Panc1 (cell line): ENCODE measurements at places on chromosomes 16 and 17.
A peak's percentile ranks its signal among the peaks of the same experiment; 100 is the strongest.

DNA sequence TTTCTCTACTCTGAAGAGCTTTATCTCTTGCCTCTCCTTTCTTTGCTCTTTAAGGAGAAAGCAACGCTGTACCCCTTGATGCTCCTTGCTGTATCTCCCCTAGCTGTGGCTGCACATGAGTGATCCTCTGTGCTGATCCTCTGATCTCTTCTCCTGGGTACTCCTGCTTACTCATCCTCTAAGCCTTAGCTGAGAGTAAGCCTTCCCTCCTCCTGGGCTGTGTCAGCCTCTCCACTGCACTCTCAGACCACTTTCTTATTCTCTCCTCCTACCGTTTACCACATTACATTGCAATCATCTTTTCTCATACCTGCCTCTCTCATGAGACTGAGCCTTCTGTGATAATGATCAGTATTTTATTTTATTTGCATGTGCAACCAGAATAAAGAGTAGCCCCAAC is 25.1 kb downstream of the SOX9 start:
- DNase-seq: no peak

- no peak for DNase-seq
These were observed 63.7 kb downstream of the SPAG9 start for GRCh38 chr17:51056813-51057510.

- no peak for DNase-seq
These were observed 70.4 kb upstream of the SMURF2 start for GRCh38 chr17:64732336-64733006.

- DNase-seq: no peak
These were observed 4.4 kb downstream of the CDC27 start for GRCh38 chr17:47184681-47185080.

GRCh38 chr17:4395111-4395478 is 28.6 kb upstream of the UBE2G1 start:
- no peak for DNase-seq

DNA sequence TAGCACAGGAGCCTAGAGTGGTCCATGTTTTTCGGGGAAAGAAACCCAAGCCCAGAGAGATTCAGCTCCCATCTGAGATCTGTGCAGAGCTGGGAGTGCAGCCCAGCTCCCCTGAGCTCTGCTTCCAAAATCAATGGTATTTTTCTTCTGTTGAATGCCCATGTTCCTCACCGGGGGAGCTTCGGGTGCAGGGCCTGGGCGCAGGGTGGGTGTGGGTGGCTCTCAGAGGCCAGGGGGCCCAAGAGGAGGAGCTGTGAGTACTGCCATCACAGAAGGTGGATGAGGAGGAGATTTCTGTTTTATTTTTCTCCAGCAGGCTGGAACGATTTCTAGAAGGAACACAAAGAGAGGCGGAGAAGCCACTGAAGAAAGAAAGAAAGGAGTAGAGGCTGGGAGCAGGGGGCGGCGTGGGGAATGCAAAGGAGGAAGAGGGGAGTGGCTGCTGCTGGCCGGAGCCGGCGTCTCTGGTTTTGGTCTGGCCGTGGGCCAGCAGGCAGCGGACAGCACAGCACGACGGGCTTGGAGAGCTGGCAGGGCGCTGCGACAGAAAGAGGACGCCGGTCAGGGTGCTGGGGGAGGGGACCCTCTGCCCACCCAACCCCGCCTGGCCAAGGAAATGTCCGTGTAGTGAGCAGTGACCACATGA is 76.2 kb upstream of the KSR1 start:
- no peak for DNase-seq

DNA sequence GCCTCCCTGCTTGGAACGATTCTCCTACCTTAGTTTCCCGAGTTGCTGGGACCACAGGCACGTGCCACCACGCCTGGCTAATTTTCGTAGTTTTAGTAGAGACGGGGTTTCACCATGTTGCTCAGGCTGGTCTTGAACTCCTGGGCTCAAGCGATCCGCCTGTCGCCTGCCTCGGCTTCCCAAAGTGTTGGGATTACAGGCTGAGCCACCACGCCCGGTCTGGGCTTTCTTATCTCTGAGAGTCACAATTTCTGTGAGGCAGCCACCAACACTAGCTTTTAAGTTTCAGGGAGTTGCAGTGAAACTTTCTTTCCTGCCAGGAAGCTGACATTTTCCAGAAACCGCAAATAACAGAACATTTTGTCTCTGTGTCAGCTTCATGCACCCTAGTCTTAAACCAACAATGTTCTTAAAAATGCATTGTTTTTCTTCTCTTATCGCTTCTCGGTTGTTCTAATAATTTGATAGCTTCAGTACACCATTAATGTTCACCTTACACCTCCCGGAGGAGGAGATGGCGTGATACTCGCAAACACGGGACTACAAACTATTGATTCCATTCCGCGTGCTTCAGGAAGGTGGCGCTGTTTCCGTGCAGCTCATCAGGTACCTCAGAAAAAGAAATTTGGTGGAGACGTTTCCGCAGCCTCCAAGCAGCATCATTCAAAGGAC is 7.4 kb upstream of the DHRS7B start:
- peak; percentile 42 for DNase-seq

DNA sequence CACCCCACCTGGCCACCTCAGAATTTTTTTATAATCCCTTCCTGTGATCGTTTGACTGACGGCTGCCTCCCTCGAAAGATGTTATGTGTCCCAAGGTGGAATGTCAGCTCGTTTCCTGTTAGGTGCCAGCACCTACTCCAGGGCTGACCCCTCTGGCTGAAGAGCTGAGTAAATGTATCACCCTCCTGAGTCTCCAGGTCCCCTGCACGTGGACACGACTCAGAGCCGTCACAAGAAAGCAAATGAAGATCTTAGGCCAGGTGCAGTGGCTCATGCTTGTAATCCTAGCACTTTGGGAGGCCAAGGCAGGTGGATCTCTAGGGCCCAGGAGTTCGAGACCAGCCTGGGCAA is 273.2 kb downstream of the C16orf95 start:
- DNase-seq: no peak

DNA sequence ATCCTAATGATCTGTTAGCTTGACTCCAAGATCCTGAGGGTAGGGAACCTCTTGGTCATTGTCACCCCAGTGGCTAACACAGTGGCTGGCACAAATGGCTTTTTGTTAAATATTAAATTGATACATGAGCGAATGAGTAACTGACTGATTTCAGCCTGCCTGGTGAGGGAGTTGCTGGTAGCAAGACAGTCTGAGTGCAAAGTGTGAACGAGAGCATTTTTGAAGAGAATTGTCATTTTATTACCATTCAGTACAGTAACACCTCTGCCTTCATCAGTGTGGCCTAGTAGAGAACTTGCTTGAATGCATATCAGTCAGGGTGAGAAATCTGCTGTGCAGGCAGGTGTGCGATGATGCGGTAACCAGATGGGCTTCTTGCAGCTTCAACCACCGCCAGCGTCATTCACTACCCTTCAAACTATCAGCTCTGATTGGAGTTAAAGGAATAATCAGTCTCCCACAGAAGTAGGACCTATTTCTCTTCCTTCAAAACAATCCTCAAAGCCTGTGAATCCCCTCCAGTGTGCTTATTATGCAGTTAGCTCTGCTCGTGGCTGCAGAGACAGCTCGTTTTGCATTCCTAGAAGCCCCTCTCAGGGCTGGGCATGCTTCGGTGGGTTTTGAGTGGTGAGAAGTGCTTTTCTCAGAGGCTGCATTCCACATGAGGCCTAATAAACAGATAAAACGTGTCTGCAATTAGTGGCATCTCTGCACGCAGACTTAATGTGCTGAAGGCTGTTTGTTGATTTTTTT is 29.0 kb downstream of the HEXIM2 start:
- DNase-seq: no peak

DNA sequence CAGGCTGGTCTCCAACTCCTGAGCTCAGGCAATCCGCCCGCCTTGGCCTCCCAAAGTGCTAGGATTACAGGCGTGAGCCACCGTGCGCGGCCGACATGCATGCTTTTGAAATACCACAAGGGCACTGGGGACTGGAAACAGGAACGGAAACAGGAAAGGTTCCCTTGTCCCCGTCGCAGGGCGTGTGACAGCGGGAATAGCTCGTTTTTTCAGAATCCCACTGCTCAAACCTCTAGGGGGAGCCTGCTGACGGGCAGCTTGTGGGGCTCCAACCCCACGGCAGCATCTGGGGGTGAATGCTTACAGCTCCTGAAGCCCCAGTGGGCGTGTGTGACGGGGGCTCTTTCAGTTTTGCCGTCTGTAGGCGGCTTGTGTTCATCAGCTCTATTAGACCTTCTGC is 18.8 kb upstream of the ASGR2 start:
- DNase-seq: no peak
